NCI-H1436 treated with DMSO at 0.1 percent for 48 hours (cell line): ENCODE measurements at places on chromosomes 13 and 19.

DNA sequence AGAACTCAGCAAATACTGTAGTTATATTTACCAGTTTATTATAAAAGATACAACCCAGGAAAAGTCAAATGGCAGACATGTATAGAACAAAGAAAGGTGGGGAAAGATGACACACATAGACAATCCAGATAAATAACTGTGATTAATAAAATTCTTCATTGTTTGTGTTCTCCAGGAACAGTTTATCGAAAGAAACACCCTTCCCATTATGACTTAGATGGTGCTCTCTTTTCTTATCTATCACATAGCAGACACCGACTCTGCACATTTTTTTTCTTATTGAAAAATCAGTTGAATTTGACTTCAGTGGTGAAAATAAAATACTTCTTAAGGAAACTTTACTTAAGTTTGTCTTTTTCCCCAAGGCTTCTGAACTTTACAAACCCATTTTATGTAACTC, 6.2 kb downstream of the ZNF708 start:
- no peak for DNase-seq

GRCh38 chr13:20197361-20197834, 4.7 kb upstream of the GJB2 start:
- DNase-seq: no peak

GRCh38 chr13:76523740-76524340, 362.4 kb downstream of the KCTD12 start:
- DNase-seq: no peak

DNA sequence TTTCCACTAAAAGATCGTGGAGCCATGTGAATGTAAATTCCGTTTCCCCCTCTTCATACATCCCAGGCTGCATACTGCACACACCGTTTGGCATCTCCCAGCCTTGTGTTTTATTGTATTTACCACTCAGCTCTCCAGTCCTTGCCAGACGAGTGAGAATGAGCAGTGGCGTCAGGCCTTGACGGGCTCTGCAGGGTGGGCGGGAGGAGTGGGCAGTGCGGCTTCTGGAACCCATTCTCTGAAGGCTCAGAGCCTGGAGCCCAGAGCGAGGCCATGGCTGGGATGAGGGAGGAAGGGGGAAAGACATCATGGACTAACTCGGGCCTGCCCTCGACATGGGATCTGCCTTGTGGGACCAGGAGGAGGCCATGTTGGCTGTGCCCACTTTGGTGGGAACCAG, 25.1 kb downstream of the BICRA start:
- no peak for DNase-seq

DNA sequence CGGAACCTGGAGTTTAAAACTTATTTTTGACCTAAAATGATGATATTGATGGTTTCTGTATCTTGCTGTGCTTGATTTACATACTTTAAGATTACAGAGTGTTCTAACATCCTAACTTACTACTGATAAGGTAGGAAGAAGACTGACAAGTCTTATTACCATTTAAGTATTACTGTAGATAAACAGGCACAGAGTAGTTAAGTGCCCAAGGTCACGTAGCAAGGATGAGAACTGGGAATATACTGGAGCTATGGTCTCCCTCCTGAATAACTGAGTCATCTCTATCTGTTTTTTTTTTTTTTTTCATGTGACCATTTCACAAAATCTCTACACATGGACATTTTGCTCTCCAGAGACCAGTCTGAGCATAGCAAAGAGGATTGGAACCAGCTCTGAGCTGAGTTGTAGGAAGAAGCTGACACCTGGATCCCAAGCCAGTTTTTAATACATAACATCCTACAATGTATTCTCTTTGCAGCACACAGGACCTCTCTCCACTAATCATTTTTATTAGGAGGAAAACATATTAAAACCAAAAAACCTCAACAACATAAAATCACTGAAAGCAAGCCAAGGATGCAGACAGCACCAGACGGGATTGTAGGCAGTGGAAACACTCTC, 173.5 kb downstream of the DNAJC15 start:
- DNase-seq: no peak

DNA sequence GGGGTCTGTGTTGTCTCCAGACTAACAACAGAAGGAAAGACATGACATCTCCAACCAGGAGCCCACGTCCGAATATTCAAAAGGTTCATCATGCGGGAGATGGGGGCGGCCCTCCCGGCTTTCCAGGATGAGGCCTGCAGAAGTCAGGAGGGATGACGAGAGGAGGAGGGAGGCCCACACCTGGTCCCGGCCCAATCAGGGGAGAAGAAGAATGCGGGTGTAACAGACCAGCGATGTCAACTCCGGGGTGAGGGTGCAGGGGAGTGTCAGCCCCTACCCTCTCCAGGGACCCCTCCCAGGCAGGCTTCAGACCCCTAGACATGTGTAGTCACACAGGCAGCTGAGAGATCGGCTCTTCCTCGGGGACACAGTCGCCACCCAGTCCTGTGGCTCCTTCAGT, 275.3 kb upstream of the ZNF507 start:
- no peak for DNase-seq

DNA sequence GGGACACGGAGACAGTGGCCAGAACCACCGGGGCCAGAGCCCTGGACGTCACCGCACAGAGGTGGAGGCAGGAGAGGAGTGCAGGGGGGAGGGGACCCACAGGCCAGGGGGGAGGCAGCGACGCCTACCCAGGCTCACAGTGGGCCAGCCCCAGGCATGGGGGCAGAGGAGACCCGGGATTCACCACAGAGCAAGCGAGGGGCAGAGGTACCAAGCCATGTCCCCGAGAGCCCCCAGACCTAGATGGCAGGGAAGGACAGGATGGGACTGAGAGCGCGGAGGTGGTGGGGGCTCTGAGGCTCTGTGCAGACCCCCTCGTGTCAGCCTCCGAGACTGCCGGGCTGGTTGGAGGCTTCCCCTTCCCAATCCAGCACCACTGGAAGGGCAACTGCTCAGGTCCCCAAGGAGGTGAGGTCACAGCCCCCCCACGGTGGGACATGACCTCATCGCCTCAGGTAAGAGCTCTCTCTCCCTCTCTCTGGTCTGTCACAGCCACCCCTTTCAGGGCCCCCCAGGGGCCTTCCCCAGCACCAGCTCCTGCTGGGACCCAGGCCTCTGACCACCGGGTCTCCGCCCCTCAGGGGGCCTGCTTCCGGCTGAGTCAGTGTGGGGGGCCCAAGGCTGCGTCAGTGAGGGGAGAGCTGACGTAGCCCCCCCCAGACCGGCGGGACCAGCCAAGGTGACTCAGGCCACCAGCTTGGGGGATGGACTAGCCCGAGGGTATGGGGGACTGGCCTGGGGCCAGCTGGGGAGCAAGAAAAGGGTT, 2.2 kb upstream of the IL11 start:
- no peak for DNase-seq

DNA sequence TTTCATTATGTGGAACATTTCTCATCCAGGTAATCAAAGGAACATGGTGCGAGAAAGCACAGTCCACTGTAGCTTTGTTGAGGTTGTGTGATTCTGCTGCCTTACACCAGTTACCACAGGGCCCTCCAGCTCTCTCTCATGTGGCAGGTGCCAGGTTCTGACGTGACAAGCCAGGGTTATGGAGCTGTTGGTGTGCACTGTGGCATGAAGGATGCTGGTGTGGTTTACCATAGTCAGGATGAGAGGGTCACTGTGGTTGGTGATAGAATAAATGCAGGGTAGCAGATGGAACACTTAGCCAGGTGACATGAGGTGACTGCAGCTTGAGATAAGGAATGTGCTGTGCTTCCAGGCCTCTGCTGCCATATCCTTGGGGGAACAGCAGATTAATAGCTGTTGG, 7.4 kb downstream of the ZNF223 start:
- no peak for DNase-seq

GRCh38 chr19:38219221-38219620, 4.8 kb downstream of the DPF1 start:
- no peak for DNase-seq

GRCh38 chr19:10290876-10291553, 1.3 kb downstream of the ICAM5 start:
- DNase-seq: no peak

DNA sequence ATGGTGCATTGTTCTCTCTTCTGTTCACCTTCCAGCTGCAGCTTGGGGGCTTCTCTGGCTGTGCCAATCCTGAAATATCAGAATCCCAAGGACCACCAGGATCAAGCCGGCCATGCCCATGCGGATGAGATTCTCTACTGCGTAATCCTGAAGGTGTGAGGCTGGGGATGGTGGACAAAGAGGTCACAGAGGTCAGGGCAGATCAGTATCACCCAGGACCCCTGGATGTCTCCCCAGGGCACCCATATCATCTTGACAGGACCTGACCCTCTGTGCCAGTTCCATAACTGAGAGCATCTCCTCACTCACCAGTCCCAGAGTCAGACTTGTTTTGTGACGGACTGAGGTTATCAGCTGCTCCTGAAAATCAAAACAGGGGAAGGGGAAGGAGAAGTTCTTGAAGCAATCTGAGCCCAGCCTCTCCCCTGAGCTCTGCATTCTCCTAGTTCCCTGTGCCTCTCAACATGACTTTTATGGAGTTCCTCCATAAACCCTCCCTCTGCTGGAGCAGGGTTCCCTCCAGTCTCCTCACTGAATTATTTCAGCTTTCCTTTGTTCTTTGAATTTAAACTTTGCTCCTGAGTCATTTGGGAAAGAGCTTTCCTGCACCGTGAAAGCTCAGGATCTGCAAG, 5.5 kb downstream of the LILRA5 start:
- DNase-seq: no peak

GRCh38 chr13:85698256-85698655, 101.0 kb downstream of the SLITRK6 start:
- DNase-seq: no peak

DNA sequence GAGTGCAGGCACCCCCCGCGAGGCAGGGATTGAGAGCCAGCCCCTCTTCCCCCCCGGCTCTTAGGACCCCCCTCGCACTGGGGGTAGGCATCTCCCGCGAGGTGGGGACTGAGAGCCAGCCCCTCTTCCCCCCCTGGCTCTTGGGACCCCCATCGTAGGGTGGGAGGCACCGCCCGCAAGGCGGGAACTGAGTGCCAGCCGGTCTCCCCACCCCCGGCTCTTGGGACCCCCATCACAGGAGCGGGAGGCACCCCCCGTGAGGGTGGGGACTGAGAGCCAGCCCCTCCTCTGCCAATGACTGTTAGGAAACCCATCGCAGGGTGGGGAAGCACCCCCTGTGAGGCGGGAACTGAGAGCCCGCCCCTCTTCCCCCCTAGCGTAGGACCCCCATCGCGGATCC, 363.4 kb upstream of the SPRY2 start:
- DNase-seq: no peak

GRCh38 chr19:44552324-44552723, 22.8 kb upstream of the CEACAM20 start:
- no peak for DNase-seq

DNA sequence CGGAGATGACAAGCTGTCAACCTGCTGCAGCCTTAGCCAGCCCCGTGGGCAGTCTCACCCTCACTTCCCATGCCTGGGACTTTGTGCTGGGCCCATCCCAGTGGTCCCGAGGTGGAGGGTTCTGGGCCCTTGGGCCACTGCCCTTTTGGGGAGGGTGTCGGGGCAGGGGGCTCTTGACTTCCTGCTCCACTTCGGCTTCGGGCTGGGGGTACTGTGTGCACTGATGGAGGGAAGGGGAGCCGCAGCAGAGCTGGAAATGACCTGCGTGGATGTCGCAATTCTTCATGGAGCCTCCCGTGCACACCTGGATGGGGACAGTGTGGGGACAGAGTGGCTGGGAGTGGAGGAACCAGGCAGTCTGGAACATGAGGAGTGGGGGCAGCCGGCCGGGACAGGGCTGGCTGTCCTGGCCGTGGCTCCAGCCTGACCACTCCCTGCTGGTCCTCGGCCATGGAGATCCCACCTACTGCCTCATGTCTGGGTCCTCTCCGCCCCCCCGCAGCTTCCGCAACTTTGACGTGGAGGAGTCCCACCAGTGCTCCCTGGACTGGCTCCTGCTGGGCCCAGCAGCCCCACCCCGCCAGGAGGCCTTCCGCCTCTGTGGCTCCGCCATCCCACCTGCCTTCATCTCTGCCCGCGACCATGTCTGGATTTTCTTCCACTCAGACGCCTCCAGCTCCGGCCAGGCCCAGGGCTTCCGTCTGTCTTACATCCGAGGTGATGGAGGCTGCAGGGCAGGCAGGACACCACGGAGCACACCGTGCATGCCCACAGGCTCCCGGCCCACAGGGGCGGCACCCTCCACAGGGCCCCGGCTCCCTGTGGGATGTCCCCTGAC, 10.2 kb downstream of the LRP3 start:
- no peak for DNase-seq

GRCh38 chr13:59352600-59352999, 811.1 kb downstream of the DIAPH3 start:
- DNase-seq: no peak

DNA sequence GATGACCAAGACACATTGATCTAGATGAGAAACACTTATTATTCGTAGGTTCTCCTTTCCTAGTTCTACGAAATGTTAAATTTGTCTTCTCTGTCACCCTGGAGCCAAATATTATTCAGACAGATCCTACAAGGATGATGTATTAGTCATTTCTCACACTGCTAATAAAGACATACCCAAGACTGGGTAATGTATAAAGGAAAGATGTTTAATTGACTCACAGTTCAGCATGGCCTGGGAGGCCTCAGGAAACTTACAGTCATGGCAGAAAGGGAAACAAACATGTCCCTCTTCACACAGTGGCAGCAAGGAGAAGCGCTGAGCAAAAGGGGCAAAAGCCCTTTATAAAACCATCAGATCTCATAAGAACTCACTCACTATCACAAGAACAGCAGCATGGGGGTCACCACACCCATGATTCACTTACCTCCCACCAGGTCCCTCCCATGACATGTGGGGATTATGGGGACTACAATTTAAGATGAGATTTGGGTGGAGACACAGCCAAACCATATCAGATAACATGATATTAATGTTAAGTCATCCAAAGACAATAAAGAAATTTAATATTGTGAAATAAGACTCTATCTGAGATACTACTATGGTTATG, 1248.8 kb upstream of the SLC10A2 start:
- DNase-seq: no peak

GRCh38 chr13:47459512-47459911, 541.6 kb downstream of the SUCLA2 start:
- no peak for DNase-seq

- no peak for DNase-seq
Measured at GRCh38 chr19:56960959-56961543, 120.5 kb upstream of the PEG3 start.

GRCh38 chr13:33204130-33204927, 81.2 kb downstream of the STARD13 start:
- DNase-seq: no peak

- DNase-seq: no peak
Measured at GRCh38 chr13:113116871-113117271, 5.7 kb upstream of the F10 start.

DNA sequence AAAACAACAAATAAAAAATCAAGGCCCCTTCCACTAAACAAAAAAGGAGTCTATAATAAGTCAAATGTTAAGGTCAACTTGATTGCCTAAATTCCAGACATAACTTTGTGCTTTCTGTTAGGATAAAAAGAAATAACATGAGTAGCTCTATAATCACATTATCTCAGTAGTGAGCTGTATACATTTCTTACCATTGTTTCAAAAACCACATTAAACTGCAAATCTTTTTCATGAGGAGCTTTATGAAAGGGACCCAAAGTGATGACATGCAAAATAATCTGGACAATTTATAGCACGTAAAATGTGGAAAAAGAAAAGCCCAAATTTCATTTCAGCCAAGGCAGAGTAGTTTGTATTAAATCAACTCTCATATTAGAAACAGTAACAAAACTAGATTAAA, 269.2 kb downstream of the KLF12 start:
- DNase-seq: no peak
